ENCODE measurements at places on chromosomes 2 and 18.

GRCh38 chr2:112155331-112156151 is 17.4 kb downstream of the FBLN7 start:
- DNase-seq = no peak

DNA sequence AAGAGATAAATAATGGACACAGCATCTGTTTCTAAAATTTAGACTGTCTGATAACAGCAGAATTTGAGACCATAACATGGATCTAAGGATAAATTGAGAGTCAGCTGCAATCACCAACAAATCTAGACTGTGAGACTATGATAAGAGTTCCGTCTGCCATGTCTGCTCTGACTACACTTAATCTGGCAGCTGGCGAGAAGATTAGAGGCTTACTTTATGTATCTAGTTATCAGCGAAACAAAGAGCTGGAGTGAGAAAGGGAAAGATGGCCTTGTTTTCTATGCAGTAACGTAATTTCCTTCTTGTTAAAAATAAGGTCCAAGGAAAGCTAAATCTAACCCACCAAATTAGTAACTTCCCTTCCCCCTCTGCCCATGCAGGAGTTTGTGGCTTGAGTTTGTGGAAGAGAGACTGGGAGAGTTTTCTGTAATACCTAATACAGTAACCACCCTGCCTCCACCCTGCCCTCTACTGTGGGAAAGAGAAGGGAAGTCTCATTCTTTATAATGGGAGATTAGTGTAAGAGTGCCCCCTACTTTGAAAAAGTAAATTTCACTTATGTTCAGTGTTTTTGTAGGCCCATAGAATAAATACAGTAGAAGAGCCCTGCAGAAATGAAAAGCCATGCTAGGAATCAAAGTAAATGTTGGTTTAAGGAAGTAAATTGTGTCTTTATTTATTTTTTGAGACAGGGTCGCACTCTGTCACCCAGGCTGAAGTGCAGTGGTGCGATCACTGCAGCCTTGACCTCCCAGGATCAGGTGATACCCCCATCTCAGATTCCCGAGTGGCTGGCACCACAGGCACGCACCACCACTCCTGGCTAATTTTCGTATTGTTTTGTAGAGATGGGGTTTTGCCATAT is 27.5 kb downstream of the EML4 start:
- DNase-seq = peak; percentile 46

DNA sequence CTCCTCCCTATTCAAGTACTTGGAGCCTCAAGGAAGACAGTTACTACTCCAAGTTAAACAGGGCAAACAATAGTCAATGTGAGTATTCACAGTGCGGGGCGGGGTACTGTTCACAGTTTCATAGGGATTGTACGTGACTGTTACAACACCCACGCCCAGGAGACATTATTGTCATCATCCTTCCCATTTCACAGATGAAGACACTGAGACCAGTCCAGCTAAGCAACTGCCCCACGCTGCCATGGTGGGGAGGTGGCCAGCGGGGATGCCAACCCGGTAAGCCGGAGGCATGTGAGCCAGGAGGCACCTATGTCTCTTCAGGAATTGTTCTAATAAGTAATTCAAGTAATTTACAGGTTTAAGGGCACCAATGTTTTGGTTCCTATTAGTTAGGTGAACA is 982 bp downstream of the HJURP start:
- DNase-seq = no peak

DNA sequence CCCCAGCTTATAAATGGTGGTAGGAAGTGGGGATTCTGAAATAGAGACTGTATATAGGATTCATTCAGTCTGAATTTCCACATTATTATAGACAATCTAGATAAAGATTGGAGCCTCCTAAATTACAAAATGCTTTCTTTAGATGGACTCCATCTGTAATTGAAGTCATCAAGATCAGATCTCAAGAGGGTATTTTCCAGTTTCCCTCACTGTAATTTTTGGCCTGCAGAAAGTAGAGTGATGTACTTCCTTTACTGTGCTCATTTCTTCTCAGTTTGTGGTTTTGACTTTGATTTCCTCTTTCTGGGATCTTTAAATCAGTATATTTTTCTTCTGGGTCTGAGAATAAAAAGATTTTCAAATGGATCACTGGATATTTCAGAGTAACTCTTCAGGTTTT is 7.2 kb downstream of the BABAM2 start:
- DNase-seq = no peak

- no peak for DNase-seq
These were observed 106.3 kb downstream of the GPR39 start for GRCh38 chr2:132522901-132523300.

DNA sequence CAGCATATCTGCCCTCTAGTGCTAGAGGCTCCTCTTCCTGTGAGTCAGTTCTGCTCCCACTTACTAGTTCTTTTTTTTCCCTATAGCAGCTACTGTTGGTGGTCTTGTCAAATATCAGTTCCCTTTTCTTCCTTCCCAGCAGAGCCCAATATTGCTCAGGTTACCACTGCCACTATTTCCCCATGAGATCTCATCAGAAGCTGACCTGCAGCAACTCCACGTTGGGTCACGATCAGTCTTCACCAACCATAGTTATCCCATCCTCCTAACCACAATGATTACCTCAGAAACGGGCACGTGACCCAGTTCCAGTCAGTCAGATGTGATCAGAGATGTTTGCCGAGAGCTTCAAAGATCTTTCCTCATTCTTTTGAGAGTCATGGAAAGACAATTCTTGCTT is 59.7 kb upstream of the CAPN13 start:
- DNase-seq = no peak

- DNase-seq = no peak
These were observed 18.7 kb upstream of the RAPH1 start for GRCh38 chr2:203553784-203554183.

DNA sequence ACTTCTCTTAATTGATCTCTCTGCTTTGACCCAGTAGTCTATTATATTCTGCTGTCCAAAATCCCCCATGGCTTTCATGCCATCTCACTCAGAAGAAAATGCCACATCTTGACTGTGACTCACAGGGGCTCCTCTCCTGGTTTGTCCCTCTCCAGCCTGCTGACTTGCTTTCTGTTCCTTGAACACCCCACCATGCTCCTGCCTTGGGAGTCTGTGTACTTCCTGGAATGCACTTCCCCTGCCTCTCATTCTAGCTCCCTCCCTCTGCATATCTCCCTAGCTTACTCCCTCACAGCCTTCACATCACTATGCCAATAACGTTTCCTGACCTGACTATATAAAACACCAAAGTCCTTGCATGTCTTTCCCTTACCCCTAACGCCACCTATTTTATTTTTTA is 167.2 kb downstream of the TRIB2 start:
- DNase-seq = peak; percentile 29

- DNase-seq = peak; percentile 70
These were observed 55.4 kb upstream of the CD28 start for GRCh38 chr2:203650860-203651613.

DNA sequence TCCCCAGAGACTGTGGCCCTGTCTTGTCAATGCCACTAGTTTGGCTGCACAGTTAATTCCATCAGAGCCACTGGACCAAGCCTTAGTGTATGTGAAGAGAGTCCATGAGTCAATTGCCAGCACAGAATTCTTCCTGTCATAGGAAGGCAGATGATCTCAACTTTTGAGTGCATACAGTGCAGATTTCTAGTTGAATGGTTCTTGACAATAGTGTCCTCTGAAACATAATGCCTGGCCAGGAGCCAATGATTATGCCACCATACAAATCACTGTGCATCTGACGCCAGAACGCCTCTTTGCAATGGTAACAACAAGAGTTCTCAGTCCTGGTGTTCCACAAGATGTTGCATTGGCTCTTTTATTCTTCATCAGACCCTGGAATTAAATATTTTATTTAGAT is 7.1 kb downstream of the NEUROD1 start:
- no peak for DNase-seq

DNA sequence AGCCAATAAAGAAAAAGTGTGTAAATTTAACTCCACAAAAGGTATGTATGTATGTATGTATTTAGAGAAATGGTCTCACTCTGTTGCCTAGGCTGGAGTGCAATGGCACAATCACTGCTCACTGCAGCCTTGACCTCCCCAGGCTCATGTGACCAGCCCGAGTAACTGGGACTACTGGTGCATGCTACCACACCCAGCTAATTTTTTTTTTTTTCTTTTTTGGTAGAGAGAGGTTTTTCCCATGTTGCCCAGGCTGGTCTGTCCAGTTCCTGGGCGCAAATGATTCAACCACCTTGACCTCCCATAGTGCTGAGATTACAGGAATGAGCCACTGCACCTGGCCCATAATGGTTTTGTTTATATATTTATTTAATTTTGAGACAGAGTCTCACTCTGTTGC is 67.1 kb downstream of the CERKL start:
- no peak for DNase-seq

- no peak for DNase-seq
These were observed 262.2 kb upstream of the MGAT5 start for GRCh38 chr2:133991606-133992168.

- DNase-seq = peak; percentile 51
These were observed 111.3 kb downstream of the TSN start for GRCh38 chr2:121866789-121867188.

- no peak for DNase-seq
These were observed 121.4 kb downstream of the ASXL3 start for GRCh38 chr18:33699372-33699771.

DNA sequence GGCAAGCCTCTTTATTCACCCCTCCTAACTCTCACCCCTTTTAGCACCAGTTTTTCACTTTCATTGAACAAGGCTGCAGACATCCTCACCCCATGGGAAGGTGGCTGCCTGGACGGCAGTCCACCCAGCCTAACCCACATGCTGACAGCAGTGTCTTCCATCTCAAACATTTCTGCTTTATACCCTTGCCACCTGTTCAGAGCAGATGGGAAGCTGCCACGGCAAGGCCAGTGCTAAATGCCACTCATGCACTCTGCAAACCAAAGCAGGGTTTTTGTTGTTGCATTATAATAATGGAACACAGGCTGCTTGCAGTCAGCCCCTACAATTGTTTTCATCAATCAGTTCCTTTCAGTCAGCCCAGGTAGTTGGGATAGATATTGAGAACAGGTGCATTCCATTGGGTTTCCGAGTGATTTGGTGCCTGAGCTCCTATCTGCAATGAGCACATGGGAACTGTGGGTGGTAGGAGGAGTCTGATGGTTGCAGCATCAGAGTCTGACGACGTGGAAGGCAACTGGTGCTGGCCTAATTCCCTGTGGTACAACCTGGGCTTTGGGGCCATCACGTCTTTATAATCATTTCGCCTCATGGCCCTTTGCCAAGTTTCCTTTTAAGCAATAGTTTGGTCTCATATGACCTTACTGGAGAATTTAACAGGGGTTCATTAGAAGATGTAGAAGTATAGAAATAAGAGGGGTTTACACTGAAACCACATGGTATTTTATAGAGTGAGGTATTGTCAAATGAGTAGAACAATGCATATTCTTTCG is 252.5 kb upstream of the SP5 start:
- no peak for DNase-seq

DNA sequence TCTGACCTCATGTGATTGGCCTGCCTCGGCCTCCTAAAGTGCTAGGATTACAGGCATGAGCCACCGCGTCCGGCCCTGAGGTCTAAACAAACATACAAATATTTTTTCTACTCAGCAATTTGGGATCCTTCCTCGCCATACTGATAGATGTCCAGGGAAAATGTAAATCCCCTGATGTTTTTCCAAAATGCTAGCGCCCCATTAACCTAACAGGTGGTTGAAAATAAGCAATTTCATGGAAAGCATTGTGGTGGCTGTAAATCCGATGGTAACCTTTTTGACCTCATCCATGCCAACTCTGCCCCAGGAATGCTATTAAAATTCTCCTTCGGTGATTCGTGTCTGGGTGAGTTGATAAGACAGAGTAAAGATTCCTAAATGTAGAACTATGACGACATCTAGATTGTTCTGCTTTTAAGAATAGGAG is 19.3 kb downstream of the GEMIN6 start:
- no peak for DNase-seq

DNA sequence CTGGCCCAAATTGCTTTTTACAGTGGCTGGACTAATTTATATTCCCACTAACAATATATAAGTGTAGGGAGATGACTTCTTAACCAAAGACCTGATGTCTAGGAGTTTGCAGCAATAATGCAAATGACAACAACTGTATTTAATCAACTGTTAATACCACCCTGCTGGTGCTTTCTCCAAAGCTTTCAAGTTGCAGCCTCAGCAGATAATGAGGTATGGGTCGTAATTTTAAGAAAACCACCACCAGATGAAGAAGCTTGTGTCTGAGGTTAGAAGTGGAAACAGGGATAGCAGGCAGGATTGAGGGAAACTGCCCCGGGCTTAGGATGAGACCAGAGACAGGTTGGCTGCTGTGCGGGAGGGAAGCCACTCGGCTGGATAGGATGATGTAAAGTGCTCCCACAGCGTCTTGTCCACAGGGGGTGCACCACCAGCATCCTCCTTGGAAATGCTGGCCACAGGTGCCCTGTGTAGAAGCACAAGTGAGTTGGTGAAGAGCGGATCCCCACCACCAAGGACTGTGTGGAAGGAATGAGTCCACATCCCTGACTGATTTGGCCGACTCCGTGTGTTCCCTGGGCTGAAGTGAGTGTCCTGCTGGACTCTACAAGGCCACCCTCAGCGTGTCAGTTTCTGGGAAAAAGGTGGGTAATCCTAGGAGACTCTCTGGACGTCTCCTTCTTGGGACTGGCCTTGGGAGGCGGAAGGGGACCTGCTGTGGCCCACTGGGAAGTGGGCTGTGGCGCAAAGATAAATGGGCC is 76.1 kb upstream of the SMAD2 start:
- no peak for DNase-seq

DNA sequence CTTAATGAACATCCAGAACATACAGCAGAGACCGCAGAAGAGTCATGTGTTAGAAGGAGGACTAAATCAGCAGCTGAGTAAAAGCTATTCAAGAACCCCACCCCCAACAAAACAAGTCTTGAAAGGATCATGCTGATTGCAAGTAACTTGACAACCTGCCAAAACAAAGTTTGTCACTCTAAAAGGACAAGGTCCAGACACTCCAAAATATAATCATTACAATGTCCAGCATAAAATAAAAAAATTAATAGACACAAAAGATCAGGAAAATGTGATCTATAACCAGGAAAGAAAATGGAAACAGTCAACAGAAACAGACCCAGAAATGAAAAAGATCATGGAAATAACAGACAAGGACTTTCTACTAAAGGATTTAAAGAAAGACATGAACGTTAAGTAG is 28.5 kb downstream of the CCDC88A start:
- DNase-seq = no peak

- no peak for DNase-seq
These were observed 85.1 kb downstream of the CTAGE1 start for GRCh38 chr18:22332590-22332989.

GRCh38 chr2:110702514-110703380 is 24.9 kb upstream of the BUB1 start:
- DNase-seq = no peak

GRCh38 chr18:57803103-57803969 is at the start of gene ATP8B1:
Gene ATP8B1 (minus strand): TSS chr18:57803315. CDS start chr18:57731807, 71,508 bp downstream.
- peak; percentile 77 for DNase-seq
